Ovary (tissue), 10 donors: ENCODE measurements at places on chromosomes 16 and 17. TPM values are rescaled to one million over a fixed set of nuclear protein-coding genes. Genes with fewer than 3 reads are reported as not detected.

The PRSS53 gene
- 0.30 TPM for polyA plus RNA-seq

The ICAM2 gene
- 34.2 TPM for polyA plus RNA-seq

The ABCC11 gene
- polyA plus RNA-seq, result 0.07 TPM

The NPIPA8 gene
- 13.8 TPM for polyA plus RNA-seq

The NARF gene
- polyA plus RNA-seq, result 37.8 TPM

The GPT2 gene
- 3.6 TPM for polyA plus RNA-seq

The GGT6 gene
- polyA plus RNA-seq, result 0.36 TPM

The FOXK2 gene
- polyA plus RNA-seq, result 19.1 TPM

The ARL5C gene
- polyA plus RNA-seq, result not detected

The KLHL10 gene
- polyA plus RNA-seq, result 0.21 TPM

- no peak for DNase-seq
These were observed 351.3 kb downstream of the SOX9 start for GRCh38 chr17:72472106-72472505.

- DNase-seq, result peak; percentile 11
These were observed 56.2 kb downstream of the RPH3AL start for GRCh38 chr17:296379-296778.

- no peak for DNase-seq
These were observed 159.5 kb downstream of the RBFOX1 start for GRCh38 chr16:7492122-7492521.

GRCh38 chr16:5490499-5490898, 392.9 kb upstream of the EEF2KMT start:
- no peak for DNase-seq

GRCh38 chr17:5510771-5511170, 24.4 kb downstream of the MIS12 start:
- DNase-seq, result no peak

DNA sequence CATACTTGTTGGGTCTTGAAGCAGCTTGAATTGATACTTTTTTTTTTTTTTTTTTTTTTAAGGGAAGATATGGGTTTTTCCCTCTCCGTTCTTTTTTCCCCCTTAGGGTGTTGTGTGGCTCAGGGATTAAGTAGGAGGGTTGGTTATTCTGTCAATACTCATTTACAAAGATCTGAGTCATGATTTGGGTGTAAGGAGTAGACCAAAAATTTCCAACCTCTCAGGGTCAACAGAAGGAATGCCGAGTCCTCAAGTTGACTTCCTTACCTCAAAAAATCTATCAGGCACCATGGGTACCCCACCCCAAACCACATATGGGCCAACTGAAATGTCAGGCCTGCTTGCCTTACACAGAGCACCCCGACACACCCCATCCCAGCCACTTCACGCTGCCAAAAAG, 230.5 kb downstream of the CCDC182 start:
- no peak for DNase-seq

DNA sequence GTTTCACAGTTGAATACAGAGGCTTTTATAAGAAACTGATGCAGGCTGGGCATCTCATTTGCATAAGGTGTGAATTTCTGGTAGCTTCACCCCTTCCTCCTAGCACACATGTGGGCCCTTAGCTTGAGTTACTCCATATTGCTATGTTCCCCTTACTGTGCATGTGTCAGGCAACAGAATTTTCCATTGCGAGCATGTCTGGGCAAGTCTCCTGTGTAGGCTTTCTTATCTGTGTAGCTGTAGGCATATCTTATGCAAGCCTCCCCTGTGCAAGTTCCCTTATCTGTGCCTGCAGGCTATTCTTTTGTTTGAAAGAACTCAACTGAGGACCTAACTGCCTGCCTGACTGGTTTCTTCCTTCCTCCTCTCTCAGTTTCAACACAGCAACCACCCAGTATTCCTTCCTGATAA, 597.4 kb upstream of the CDH5 start:
- DNase-seq, result no peak

GRCh38 chr16:57537194-57537505, 779 bp upstream of the CCDC102A start:
- DNase-seq, result no peak

- no peak for DNase-seq
These were observed 40.8 kb downstream of the MRC2 start for GRCh38 chr17:62668091-62668804.

GRCh38 chr16:11949527-11949926, 7.7 kb upstream of the NPIPB2 start:
- no peak for DNase-seq

GRCh38 chr16:80029761-80030481, 429.4 kb upstream of the MAF start:
- no peak for DNase-seq

- no peak for DNase-seq
These were observed 127.6 kb upstream of the TNRC6C start for GRCh38 chr17:77830816-77831473.

- DNase-seq, result no peak
These were observed 209.1 kb downstream of the SPECC1 start for GRCh38 chr17:20218272-20218671.

- DNase-seq, result peak; percentile 30
These were observed 59.9 kb downstream of the RPH3AL start for GRCh38 chr17:292531-293382.

- DNase-seq, result no peak
These were observed 5.3 kb downstream of the DEF8 start for GRCh38 chr16:89953671-89954406.

DNA sequence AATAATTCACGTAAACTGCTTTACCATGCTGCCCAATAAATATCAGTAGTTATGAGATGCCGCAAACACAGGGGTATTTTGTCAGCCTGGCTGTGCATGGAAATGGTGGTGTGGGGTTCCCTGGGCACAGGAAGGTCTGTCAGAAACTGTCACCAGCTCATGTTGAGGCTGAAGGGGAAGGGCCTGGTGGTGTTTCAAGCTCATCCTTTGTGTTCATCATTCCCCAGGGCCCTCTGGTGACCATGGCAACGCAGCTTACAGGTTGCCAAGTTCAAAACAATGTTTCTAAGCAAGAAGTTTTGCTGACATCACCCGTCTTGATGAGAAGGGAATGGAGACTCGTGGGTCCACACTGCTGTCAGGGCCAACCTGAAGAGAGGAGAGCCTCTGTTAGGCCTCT, 348.9 kb upstream of the C16orf82 start:
- no peak for DNase-seq

DNA sequence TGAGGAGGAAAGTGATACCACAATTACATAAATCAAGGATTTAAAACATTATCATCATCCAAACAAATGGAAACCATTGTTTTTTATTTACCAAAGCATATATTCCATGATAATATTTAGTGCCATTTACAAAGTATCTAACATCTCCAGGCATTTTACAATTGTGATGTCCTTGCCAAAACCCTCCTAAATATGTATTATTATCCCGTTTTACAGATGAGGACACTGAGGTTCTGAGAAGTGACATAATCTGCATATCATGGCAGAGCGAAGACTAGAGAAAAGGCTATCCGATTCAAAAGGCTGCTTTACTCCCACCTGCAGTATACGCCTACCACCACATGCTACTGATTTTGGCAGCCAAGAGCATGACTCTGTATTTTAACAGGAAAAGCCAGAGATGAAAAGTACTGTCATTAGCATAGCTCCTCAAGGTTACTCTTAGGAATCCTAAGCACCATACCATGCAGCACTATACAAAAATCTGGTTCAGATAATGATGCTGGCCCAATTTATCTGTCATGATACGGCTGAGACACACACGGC, 301.4 kb downstream of the CA10 start:
- DNase-seq, result no peak

- DNase-seq, result peak; percentile 40
These were observed 60.5 kb downstream of the CREBBP start for GRCh38 chr16:3819746-3820724.

GRCh38 chr17:12410717-12411116, 255.0 kb upstream of the MYOCD start:
- DNase-seq, result no peak

DNA sequence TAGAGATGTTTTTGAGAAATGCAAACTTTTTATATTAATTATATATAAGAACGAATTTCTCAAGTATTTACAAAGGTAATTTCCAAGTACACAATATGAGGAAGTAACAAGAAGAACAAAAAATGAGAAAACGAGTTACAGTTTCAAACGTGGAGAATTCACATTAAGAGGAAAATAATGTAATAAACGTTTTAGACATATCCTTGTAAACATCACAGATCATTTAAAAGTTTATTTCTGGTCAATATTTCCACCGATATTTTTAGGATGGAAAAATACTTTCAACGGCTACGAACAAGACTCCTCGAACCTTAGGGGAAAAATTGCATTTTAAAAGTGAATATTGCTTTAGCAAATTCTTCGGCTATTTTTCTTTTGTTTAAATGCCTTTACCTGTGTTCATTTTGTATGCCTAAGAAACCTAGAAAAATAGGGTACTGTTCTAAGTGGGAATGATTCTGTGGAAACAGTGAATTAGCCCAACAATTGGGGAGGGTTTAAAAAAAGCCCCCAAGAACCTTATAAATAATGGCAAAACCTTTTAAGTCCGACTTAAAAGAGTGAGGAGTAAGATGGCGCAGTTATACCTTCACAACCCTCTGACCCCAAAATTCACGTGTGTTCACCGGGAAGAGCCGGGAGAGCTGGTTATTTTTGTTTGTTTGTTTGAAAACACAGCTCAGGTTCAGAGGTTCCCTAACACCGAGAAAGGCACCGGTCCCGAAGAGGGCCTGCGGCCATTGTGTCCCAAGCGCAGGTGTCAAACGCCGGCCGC, 3.3 kb downstream of the HNF1B start:
- DNase-seq, result no peak

DNA sequence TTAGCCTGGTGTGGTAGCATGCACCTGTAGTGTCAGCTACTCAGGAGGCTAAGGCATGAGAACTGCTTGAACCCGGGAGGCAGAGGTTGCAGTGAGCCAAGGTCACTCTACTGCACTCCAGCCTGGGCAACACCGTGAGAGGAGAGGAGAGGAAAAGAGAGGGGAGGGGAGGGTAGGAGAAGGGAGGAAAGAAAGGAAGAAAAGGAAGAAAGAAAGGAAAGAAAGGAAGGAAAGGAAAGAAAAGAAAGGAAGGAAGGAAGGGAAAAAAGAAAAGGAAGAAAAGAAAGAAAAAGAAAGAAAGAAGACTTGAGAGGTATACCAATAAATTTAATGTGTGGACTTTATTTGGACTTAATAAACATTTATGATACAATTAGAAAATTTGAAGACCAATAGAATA, 66.8 kb upstream of the FA2H start:
- no peak for DNase-seq

- DNase-seq, result no peak
These were observed 253.3 kb downstream of the SOX9 start for GRCh38 chr17:72373910-72374741.

DNA sequence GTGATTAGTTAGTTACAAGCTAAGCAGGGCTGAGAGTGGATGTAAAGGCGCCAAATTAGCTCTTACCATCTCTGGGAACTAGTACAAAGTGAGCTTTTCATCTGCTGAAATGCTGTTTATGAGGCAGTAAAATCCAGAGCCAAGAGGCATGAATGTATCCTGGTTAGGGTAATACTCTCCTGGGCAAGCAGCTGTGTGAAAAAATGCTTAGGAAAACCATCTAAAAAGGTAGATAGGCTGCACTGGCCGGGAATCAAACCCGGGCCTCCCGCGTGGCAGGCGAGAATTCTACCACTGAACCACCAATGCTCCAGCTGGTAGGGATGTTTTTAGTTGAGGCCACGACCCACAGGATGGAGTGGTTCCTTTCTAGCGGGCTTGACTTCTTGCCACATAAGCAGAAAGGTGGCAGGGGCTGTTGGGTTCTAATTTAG, 23.0 kb downstream of the VAC14 start:
- peak; percentile 41 for DNase-seq

- DNase-seq, result no peak
These were observed 36.3 kb downstream of the DHRS7C start for GRCh38 chr17:9755083-9755482.

DNA sequence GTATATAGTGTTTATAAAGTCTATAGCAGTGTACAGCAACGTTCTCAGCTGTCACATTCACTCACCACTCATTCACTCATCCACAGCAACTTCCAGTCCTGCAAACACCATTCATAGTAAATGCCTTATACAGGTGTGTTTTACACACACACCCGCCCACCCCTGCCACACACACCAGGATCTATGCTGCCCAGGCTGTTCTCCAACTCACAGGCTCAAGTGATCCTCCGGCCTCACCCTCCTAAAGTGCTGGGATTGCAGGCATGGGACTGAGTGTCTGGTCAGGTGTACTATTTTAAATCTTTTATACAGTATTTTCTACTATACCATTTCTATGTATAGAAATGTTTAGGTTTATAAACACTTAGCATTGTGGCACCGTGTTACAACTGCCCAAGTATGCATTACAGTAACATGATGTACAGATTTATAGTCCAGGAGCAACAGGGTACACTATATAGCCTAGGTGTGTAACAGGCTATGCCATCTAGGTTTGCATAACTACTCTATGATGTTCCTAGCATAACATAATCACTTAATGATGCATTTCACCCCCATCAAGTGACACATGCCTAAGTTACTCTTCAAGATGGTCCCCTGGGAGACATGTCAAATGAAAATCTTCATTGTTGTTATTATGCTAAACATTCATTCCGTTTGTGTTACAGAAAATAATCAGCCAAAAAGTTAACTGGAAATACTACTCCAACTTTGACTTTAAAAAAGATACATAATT, 42.5 kb downstream of the CREBBP start:
- DNase-seq, result no peak

- peak; percentile 37 for DNase-seq
These were observed 52.1 kb downstream of the CUEDC1 start for GRCh38 chr17:57902800-57903759.

DNA sequence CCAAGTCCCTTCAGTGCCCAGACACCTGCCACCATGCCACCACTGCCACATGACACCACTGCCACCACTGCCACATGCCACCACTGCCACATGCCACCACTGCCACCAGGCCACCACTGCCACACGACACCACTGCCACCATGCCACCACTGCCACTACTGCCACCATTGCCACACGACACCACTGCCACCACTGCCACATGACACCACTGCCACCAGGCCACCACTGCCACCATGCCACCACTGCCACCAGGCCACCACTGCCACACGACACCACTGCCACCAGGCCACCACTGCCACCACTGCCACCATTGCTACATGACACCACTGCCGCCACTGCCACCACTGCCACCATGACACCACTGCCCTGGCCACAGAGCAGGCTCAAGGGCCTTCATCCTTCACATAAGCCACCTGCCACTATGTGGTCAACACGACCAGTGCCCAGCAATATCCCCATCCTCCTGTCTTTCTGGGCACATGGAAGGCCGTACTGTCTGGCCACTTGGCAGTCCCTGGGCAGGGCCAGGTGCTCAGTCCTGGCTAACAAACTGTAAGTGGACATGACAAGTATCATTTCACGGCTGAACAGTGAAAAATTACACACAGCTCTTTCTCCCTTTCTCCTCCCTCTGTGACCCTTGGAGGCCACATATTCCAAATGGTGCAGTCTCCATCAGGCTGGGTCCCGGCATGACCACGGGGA, 33.1 kb downstream of the ABR start:
- no peak for DNase-seq
